ENCODE measurements at places on chromosomes 4 and X.

GRCh38 chr4:119049342-119049741 is 86.3 kb upstream of the MYOZ2 start:
- no peak for DNase-seq

DNA sequence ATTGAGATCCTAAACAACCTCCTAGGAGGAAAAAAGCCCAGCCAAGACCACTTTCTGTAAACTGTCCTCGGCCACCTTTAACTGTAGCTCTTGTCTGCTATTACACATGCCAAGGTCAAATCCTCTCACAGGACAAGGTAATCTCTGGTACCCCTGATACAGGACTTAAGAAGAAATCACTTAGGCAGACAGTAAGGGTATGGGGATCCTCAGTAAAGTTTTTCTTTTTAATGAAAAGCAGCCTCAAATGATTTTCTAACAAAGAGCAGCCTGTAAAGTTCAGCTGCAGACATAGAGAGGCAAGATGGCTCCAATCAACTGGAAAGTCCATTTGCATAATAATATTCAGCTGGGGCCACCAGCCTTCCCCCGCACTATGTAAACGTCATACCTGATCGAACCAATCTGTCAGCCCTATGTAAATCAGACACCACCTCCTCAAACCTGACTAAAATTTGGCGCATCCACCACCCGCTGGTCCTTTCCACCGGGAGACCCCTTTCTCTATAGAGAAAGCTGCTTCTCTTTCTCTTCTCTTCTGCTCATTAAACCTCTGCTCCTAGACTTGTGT is 14.6 kb upstream of the MPP1 start:
- no peak for DNase-seq

DNA sequence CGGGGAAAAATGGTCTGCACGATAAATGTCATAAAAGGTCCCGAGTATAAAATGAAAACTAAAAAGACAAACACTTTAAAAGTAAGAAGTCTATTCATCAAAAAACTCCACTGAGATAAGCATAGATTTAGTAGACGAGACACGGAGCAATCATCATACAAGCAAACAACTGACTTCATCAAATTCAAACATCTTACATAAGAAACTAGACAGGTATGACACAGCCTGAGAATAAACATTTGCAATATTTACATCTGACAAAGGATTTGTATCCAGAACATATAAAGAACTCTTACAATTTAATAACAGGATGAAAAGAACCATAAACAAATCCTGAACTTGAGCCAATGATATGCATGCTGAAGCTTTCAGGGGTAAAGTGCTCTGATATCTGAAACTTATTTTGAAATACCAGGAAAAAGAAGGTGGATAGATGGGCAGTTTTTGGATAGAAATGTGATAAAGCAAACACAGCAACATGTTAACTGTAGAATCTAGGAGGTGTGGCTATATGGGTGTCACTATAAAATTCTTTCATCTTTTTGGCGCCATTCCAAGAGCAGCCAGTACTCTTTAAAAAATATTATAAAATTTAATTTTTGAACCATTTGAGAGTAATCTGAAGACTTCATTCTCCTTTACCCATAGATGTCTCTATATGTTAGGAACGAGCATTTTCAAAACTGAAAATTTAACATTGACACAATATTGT is 12.0 kb downstream of the MPP1 start:
- no peak for DNase-seq

DNA sequence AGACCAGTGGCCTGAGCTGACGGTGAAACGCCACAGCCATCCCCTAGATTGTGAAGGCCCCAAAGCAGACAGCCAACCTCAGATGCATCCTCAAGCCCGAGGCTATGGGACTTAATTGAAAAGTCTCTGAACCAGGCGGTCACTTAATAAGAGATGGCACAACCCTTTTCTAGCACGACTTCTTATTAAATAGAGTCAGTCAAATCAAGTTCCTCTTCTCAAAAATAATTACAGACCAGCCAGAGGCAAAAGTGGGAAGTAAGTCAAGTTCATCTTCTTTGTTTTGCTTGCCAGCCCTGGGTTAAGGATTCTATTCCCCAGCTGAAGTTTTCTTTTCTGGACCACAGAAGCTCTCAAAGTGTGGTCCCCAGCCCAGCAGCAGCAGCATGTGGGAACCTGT is 9.7 kb upstream of the SH3KBP1 start:
- no peak for DNase-seq

DNA sequence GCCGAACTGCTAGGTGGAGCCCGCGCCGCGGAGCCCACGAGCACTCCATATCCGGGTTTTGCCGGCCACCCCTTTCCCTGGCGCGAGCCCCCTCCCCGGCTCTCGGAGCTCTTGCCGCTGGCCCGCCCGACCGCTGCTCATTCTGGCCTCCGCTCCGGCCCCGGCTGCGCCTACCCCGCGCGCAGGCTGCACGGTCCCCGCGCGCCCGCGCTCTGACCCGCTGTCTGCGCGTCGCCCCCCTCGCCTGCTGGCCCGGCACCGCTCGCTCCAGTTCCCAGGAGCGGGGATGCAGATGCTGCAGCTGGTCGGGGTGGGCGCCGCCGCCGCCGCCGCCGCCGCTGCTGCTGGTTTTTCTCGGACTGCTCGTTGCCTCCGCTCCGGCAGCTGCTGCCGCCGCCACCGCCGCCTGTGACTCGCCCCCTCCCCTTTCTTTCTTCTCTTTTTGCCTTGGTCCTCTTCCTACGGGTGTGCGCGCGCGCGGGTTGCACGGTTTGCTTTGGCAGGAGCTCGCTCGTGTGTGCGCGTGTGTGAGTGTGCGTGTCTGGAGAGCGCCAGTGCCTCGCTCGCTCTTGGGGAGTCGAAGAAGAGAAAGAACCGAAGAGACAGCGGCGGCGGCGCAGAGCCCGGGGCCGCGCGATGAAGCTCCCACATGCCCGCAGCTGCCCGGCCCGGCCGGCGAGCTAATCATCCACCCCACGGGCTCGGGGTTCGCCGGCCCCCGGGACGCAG is at the start of gene ADGRL3:
ADGRL3 (plus strand) TSS at position 140 of the 729 bp plus-strand sequence.
- no peak for DNase-seq

DNA sequence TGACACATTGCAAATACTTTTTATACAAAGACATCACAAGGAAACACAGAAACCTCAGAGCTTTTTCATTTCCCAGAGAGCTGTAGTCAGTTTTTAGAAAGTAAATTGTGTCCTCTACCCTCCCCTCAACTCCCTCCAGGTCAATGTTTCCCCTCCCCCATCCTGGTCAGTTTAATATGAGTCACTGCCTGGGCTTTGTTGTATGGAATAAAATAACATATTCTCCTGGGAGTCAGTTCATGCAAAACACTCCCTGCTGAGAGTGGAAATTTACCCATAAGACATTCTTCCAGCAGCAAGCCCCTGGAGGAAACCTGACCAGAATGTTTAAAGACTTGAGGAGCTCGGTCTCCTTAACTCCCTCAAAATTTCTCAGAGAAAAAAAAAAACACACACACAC is 270.1 kb upstream of the LDB2 start:
- DNase-seq: no peak

GRCh38 chr4:17400686-17401085 is 111.2 kb downstream of the QDPR start:
- no peak for DNase-seq

GRCh38 chrX:66149519-66149918 is 14.5 kb upstream of the HEPH start:
- DNase-seq: no peak

DNA sequence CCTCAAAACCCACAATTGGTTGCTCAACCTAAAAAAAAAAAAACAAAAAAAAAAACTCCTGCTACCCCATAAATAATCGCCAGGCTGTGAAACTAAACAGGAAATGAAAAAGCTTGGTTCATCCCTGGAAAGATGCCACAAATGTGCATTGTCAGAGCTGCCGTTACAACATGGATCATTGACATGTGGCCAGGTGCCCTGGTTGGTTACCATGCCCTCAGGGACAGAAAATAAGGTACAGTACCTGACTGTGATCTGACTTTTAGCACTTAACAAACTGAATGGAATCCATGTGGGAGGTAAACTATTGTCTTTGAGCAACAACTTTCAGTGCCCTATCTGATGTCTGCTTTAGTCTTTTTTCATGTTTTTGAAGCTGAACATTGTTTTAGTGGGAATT is 118.0 kb upstream of the RPL34 start:
- DNase-seq: no peak

DNA sequence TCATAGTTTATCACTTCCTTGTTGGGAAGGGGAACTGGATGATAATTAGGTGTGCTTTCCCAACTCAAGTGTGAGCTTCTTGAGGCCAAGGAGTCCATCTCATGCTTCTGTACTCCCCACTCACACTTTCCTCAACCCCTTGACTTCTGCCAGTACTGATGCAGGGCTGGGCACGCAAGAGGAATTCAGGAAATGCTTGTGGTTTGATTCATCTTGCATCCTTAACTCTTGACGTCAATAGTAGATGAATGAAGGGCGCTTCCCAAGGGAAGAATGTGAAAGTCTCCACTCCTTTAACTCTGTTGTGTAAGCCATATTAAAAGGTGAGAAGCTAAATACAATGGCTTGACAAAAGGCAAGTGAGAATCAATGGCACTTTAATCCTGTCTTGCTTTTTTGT is 101.8 kb downstream of the AGTR2 start:
- DNase-seq: no peak

DNA sequence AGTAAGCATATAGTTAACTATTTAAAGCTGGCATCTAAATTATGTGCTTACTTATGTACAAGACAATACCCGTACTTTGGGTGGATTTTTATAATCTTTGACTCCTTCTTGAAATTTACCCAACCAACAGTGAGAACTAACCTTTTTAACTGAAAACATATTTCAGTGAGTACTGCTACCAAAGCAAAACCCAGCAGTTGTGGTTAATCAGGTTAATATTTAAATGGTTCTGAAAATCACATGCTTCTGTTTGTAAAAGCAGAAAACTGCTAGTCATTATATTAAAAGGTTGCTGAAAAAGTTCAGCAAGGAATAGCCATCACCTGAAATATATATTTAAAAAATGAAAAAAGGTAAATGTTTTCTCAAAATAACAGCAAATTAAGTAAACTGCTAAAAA is 20.0 kb downstream of the UBE2D3 start:
- no peak for DNase-seq

GRCh38 chr4:14646831-14647230 is 355.4 kb upstream of the CPEB2 start:
- no peak for DNase-seq

DNA sequence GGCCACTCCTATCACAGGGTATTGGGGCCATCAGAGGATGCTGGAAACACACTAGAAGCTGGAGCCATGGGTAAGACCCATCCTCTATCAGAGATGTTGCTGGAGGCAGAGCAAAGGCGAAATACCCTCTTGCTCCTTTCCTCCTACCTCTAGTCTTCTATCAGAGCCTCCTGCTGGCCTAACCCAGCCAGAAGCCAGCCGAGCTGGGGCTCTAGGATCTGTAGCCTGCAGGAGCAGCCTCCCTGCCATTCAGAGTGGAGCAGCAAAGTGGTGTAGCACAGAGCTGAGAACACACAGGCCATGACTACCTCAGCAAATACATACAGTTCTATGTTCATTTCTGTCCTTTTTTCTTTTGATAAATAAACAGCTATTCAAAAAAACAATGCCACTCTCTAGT is 35.7 kb downstream of the GATB start:
- DNase-seq: no peak

DNA sequence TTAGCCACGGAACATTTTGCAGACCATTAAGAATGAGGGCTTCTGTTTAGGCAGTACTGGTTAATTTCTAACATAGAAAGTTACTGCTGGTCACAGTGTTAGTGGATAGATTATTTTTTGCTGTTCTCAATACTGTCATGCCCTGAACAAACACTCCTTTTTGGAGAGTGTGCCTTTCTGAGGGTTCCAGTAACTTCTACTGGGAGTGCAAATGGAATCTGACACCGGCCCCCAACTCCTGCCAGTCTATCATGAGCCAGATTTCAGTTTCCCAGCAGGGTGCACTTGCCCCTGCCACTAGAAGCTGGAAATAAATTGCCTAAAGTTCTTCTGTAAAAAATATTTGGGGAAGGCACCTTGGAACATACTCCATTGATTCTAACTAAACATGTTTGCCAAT is 224.4 kb upstream of the GPC4 start:
- no peak for DNase-seq

- DNase-seq: no peak
Observed at GRCh38 chr4:106314960-106315359, 1.0 kb downstream of the TBCK start.
